RWPE1 (cell line): ENCODE measurements at places on chromosomes 2 and 18.

GRCh38 chr2:222813177-222813843 lies 47.5 kb upstream of the ACSL3 start:
- DNase-seq: peak; percentile 88

GRCh38 chr2:159531475-159531874 lies 84.9 kb downstream of the BAZ2B start:
- no peak for DNase-seq

DNA sequence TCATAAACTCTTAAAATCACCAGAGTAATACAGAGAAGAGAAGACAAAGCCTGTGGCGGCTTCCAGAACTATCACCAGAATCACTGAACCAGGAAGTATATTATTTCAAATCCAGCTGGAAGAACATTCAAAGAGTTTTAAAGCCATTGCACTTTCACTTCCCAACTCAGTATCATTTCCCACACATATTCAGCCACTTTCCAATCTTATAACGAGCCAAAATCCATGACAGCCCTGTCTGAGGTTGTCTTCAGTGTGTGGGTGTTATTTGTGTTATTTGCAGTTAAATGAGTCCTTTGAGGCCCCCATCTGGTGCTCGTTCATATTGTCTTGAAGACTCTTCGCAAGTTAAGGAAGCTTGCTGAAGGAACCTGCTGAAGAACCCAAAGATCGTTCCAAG lies 559.9 kb downstream of the TSN start:
- DNase-seq: no peak

DNA sequence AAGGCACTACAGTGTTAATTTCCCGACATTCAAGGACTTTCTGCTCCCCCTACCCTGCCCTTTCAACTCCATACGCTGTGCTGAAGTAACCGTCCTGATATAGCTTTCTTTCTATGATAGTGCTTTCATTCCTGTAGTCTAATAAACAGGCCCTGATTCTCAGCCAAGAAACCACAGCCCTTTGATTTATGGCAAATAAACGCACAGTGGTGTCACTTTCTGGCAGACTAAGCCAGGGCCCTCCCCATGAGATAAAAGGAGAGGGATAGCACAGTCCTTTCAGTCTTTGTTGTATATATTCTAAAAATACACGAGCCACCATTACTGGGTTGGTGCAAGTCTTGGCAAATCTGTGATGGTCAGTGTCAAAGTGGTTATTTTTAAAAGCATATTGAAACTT lies 291.2 kb downstream of the ALPK2 start:
- no peak for DNase-seq

DNA sequence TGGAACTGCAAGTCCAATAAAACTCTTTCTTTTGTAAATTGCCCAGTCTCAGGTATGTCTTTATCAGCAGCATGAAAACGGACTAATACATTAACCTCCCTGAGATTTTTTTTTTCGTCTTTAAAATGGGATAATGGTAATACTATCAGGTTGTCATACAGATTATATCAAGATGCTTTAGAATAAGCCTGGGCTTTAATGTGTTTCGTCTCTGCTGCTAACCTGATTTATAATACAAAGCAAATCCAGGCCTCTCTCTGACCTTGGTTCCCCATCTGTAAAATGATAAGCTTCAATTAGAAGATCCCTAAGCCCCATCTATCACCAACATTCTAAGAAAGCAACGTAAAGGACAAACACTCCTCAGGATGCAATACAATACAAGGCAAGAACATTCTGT lies 283.5 kb downstream of the LRATD1 start:
- DNase-seq: no peak

- no peak for DNase-seq
These were observed 15.4 kb upstream of the ACYP2 start for GRCh38 chr2:54099829-54100585.

- DNase-seq: no peak
These were observed 80.5 kb upstream of the HPCAL1 start for GRCh38 chr2:10221976-10222870.

DNA sequence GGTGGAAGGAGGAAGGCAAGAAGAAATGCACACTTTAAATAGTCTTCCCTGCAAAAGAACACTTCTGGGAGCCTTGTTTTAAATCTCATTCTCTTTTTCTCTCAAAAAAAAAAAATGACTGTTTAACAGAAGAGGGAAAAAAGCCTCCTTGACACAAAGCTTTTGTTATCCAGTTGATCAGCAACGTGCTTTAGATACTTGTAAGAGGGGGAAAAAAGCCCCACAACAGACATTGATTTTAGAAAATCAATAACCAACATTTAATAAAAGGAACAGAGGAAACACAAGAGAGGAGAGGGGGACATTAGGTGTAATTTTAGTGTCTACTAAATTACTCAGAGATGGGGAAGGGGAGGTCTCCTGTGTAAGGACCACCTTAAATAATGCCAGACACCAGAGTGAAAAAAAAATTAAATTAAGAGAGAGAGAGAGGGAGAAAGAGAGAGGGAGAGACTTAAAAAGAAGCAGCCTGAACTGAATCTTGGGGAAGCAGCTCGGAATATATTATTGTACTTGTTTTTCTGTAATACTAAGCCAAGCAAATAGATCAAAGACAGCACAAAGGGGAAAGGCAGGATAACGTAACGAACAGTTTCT lies 4.7 kb downstream of the ZEB2 start:
- DNase-seq: no peak

- no peak for DNase-seq
These were observed 154.4 kb upstream of the SERTAD2 start for GRCh38 chr2:64808092-64808491.

GRCh38 chr18:56841836-56842235 lies 190.7 kb downstream of the WDR7 start:
- no peak for DNase-seq

GRCh38 chr2:14385043-14385442 lies 247.5 kb upstream of the LRATD1 start:
- DNase-seq: no peak

- DNase-seq: peak; percentile 3
These were observed 69.7 kb downstream of the RPRM start for GRCh38 chr2:153408710-153409385.
